CD4-positive, alpha-beta T cell treated with Interleukin-4 for 4 hours (primary cell): ENCODE measurements at places on chromosomes 1 and 21.

- no peak for DNase-seq
Measured at GRCh38 chr1:187842406-187843165, 1013.8 kb downstream of the PLA2G4A start.

- DNase-seq: peak; percentile 92
Measured at GRCh38 chr1:148388260-148389026, 94.7 kb downstream of the PPIAL4G start.

DNA sequence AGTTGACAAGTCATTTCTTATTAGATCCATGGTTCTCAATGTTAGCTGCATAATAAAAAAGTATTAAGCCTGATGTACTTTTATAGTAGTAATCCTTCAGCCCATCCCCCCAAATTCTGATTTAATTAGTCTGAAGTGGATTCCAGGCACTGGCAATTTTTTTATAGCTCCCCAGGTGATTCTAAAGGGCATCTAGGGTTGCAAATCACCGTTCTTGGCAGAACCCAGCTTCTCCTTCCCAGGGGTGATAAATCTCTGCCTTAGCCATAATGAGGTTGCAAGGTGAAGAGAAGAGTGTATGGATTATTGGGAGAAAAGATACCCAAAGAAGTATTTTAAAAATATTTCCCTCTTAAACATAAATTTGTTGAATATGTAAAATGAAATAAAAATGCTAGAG, 43.0 kb upstream of the RXRG start:
- no peak for DNase-seq

- DNase-seq: peak; percentile 82
Measured at GRCh38 chr1:32205401-32206370, at the start of gene IQCC. Gene IQCC, plus strand, starts transcription at chr1:32205671. Its CDS starts 11 bp downstream, at chr1:32205682.

- DNase-seq: no peak
Measured at GRCh38 chr21:24110846-24111245, 1496.4 kb downstream of the MRPL39 start.

DNA sequence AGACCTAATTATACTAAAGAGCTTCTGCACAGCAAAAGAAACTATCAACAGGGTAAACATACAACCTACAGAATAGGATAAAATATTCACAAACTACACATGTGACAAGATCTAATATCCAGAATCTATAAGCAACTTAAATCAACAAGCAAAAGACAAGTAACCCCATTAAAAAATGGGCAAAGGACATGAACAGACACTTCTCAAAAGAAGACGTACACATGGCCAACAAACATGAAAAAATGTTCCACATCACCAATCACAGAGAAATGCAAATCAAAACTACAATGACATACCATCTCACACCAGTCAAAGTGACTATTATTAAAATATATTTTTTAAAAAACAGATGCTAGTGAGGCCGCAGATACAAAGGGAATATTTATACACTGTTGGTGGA, 99.8 kb downstream of the FAF1 start:
- no peak for DNase-seq

GRCh38 chr1:54464031-54464476, 57.9 kb upstream of the SSBP3 start:
- DNase-seq: no peak

DNA sequence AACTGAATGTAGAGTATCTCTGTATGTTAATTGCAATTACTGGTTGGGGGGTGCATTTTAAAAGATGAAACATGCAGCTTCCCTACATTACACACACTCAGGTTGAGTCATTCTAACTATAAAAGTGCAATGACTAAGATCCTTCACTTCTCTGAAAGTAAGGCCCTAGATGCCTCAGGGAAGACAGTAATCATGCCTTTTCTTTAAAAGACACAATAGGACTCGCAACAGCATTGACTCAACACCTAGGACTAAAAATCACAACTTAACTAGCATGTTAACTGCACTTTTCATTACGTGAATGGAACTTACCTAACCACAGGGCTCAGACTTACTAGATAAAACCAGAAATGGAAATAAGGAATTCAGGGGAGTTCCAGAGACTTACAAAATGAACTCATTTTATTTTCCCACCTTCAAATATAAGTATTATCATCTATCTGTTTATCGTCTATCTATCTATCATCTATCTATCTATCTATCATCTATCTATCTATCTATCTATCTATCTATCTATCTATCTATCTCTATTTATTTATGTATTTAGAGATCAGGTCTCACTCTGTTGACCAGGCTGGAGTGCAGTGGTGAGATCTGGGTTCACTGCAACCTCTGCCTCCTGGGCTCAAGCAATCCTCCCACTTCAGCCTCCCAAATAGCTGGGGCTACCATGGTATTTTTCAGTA, 47.8 kb downstream of the CHML start:
- DNase-seq: no peak

GRCh38 chr1:209652873-209653401, 712 bp upstream of the LAMB3 start:
- peak; percentile 40 for DNase-seq

GRCh38 chr1:229554886-229555621, 3.5 kb downstream of the ABCB10 start:
- no peak for DNase-seq

DNA sequence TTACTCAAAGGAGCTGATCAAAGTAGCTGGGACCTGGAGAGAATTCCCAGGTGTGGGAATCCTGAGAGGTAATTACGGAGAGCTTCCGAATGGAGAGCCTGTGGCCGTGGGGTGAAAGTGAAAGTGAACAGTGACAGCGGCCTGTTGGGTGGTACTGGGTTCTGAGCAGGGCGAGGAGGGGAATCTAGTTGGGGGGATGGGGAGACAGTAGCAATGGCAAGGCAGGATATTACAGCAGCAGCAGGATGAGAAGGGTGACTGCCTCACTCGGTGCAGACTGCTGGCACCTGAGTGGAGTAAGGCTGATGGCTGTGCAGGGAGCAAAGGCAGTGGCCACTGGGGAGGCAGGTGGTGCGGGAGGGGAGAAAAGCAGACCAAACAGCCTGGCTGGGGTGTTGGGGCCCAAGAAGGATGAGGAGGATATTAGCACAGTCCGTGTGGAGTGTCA, 70.3 kb upstream of the PRDX6 start:
- no peak for DNase-seq

- DNase-seq: peak; percentile 70
Measured at GRCh38 chr1:108897865-108898720, 21.3 kb downstream of the GPSM2 start.

GRCh38 chr1:180029524-180030135, 75.0 kb downstream of the CEP350 start:
- no peak for DNase-seq

GRCh38 chr1:233668725-233669294, 54.9 kb downstream of the KCNK1 start:
- DNase-seq: no peak

DNA sequence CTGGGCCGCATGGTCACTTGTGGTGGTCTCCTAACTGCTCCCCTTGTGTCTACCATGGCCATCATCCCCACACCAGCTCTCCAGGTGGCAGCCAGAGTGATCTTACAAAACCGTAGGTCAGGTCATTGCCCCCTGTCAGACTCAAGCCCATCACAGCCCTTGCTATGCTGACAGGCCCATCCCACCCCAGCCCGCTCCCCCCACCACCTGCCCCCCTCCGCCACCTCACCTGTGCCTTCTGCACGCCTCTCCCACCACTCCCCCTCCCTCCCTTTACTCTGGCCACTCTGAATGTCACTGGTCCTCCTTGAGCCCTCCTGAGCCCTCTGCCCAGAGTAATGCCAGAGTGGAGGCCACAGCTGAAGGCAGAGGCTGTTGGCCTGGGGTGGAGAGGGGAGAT, 28.5 kb downstream of the TEX35 start:
- no peak for DNase-seq

DNA sequence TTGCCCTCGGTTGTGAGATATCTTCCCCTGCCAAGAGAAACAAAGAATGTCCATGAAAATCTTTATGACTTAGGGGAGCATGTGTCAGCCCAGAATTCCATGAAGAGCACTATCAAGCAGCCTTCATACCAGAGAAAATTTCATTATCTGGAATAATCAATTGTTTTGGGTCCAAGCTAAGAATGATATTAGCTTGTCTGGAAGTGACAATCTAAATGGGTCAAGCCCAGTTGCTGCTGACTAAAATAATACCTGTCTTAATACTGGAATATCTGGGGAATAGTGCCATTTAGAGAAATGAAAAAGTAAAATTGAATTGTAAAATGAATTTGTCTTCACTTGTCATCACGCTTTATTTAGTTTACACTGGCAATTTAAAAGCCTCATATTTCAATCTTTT, 407.4 kb downstream of the PLA2G4A start:
- no peak for DNase-seq

DNA sequence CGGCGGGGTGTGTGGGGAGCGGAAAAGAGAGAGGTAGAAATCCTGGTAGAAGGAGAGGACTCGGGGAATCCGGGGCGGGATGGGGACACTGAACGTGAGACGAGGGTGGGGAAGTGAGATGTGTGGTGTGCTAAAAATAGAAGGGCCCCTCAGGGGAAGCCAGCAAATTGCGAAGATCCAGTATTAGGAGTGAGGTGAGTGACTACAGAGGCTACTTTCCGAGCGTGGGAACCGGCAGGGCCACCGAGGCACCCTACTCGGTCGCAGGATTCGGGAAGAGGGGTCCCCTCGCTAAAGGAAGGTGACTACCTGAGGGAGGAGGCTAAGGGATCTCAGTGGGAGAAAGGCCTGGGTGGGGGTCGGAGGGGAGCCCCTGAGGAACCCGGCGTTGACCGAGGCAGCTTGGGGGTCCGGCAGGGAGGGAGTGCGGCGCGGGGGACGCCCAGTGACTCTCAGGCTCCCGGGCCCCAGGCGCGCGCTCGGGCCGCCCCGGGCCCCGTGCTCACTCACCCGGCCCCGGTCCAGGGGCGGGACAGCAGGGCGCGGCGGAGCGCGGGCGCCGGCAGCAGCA, 318 bp downstream of the ALDH4A1 start:
- no peak for DNase-seq

- DNase-seq: no peak
Measured at GRCh38 chr21:27475363-27475955, 508.6 kb upstream of the ADAMTS5 start.

DNA sequence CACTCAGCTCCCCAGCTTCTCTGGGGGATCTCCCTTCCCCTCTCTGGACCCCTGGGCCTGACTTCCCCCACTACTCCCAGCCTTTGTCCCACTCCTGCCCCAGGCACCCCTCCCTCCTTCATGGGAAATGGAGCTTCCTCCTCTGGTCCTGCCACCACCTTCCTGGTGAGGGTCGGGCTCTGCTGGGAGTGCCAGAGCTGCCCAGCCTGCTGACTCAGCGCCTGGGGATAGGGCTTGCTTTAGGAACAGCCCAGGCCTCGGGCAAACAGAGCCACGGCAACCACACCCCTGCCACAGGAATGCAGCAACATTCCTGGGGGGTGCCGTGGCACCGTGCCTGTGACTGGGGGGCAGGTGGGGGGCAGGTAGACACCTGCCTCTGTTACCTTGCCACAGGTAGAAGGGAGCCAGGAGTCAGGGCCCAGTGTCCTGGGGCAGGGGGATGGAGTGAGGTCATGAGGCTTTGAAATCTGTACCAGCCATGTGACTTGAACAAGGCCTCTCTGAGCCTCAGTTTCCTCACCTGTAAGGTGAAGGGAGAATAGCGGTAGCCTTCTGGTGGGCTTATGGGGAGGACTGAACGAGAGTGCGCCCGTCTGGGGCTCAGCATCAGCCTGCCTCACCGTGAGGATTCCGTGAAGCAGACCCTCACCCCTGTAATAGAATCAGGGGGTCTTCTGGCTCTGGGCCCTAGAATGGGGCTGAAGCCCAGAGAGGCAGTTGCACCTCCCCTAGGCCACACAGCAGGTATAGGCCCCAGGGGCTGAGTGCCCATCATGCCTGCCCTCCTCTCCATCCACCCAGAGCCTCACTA, 17.8 kb upstream of the EPHA2 start:
- no peak for DNase-seq

DNA sequence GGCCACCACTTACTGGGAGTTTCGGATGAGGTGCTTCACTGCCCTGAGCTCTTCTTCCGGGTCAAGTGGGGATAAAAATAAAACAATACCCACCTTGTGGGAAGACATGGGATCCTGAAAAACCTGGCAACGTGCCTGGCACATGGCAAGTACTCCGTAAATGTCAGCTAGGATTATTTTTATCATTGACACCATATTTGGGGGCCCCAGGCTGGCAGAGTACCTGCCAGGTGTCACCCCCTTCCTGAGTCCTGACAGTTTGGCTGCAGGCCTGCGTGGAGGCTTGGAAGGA, 9.2 kb upstream of the EPHA2 start:
- DNase-seq: no peak

DNA sequence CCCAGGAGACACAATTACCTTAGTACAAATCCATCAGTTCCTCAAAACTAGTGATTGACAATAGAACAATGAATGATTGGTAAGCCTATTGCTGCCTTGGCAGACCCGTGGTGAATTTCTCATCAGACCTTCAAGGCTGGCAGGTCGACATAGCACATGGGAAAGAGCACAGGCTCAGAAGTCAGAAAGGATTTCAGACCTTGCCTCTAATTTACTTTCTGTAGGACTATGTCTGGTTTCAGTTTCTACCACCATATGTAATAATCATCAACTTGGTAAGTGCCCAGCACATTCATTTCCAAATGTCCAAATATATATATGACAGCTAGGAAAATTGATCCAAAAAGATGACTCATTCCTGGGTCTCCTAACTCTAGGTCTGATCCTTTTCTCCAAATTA, 62.5 kb upstream of the GRHL3 start:
- no peak for DNase-seq

- DNase-seq: no peak
Measured at GRCh38 chr1:169109561-169110134, 3.2 kb downstream of the ATP1B1 start.

- DNase-seq: no peak
Measured at GRCh38 chr1:245304698-245305097, 149.9 kb downstream of the KIF26B start.

DNA sequence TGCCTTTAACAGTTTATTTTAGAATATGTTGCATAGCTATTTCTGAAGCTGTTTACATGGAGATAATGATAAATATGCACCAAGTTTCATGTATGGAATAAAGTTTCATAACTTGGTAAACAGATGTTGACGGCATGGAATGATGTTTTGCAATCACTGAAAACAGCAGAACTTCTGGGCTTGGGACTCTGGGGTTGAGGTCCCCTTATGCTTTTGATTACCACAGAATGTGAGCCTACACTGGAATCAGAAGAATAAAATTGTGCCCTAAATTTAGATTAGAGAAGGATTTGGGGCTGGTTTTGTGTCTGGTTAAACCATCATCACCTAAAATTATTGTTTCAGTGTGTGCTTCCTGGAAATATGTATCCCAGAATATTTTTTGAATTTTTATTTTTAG, 11.1 kb downstream of the KRTAP24-1 start:
- no peak for DNase-seq
